NCI-H446 (cell line): ENCODE measurements at places on chromosomes 7 and 10.

GRCh38 chr10:92562424-92562823 lies 11.5 kb downstream of the IDE start:
- DNase-seq = no peak

DNA sequence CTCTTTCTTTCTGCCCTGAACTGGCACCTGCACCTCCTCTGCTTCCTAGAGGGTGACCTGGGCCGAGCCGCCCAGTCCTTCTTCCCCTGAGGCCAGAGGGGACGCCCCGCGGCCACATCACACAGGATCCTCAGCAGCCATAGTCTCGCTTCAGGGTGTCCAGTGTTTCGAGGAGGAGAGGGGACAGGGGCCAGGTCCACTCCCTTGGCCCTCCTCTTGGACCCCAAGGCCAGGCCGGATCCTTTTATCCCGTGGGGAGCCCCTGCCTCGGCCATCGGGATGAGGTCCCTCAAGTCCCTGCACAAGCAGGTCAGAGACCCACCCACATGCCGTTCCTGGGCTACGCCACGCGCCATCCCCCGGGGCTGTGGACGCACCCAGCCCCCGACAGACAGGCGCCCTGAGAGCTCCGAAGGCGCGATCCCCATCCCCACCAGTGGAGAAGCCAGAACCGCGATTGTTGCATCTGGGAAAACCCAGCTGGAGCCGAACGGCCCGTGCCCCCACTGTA lies 3.6 kb downstream of the BHLHA15 start:
- DNase-seq = no peak

DNA sequence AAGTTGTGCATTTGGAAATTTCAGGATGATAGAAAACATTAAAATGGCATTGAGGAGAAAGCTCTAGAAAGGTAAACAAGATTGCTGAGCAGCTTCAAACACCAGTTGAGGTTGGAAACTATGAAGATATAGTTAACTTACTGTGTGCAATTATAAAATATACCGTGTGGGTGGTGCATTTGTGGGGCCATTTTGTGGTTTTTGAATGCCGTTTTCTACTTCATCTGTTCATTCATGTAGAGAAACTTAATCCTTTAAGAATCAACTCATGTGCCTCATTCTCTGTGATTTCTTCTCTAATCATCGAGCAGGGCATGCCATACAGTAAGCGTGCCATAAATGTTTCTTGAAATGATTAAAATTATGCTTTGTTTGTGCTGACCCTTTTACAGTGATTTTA lies 232.8 kb upstream of the TEX47 start:
- no peak for DNase-seq

- DNase-seq = no peak
These were observed 214.6 kb upstream of the ZNF32 start for GRCh38 chr10:43863270-43863669.

DNA sequence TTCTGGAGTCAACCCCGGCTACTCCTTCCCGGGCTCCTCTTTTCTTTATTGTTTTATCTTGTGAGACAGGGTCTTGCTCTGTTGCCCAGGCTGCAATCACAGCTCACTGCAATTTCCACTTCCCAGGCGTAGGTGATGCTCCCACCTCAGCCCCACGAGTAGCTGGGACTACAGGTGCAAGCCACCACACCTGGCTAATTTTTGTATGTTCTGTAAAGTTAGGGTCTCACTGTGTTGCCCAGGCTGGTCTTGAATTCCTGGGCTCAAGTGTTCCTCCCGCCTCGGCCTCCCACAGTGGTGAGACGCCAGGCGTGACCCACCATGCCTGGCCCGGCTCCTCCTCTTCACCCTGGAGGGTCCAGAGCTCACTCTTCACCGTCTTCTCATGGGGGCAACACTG lies 15.3 kb upstream of the PDGFA start:
- DNase-seq = no peak

- DNase-seq = no peak
These were observed 172.6 kb upstream of the ZNF804B start for GRCh38 chr7:88586890-88587289.

DNA sequence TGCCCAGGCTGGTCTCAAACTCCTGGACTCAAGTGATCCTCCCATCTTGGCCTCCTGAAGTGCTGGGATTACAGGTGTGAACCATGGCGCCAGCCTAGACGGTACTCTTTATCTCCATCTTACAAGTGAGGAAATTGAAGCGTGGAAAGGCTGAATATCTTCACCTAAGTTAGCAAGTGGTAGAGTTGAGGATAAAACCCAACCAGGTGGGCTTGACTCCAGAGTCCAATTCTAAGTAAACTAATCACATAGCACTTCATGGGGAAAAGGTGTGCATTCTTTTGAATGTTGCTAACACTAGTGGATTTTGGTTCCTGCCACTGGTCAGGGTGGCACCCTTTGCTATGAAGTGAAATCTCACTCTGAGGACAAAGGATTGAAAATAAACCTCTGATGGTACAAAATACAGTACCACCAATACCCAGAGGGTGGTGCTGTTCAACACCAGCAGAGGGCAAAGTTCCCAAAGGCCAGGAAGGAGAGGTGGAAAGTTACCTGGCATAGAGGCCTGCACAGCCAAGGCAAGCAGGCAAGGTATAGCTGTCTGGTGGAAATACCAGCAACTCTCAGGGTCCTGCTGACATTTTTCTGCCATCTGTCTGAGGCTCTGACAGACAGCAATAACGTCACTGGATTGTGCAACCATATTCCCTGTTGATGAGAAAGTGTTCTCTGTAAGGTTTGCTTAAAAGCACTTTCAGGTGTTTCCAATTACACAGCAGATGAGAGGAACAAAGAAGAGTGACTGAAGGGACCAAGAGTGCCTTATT lies 17.6 kb downstream of the ZDHHC16 start:
- no peak for DNase-seq

DNA sequence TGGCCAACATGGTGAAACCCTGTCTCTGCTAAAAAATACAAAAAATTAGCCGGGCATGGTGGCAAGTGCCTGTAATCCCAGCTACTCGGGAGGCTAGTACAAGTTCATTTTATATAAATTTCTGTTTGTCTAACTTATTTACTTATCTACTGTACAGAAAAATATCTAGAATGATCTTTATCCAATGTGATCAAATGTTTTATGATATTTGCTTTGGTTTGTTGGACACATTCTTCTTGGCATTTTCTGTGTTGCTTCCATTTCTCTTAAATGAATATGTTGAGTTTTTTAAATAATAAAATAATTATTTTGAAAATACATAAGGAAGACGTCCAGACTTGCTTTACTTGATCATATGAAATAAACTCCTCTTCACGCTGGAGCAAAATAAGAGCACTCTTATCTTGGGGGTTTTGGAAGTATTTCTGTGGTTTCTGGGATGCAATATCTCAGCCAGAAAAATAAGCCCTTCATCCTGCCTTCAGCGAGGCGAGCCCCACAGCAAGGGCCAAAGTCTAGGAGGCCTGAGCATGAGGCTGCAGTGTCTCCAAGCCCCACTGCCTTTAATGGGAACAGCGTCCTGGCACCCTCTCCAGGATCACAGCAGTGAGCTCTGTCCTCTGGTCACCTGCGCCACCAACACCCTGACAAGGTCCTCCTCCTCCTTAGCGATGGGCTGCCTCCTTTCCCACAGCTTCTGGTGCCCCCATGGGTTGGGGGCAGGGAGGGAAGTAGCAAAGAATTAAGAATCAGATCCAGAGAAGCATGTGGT lies 480.2 kb downstream of the KCNMA1 start:
- no peak for DNase-seq

DNA sequence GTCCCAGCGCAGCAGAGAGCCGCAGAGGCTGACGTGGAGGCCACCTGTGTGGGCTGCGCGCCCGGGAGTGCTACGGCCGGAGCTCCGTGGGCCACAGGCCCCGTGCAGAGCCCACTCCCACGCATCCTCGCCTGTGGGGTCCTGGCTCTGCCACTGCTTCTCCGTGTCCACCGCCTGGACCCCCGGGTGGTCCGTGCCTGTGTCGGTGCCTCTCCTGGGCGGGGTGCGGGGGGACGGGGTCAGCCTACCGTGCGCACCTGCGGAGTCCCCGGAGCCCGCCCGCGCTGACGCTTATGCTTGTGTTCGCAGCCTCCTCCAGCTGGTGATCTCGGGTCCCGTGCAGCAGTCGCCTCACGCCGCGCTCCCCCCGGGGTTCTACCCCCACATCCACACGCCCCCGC lies 7.8 kb upstream of the ZNF853 start:
- DNase-seq = no peak

- DNase-seq = no peak
These were observed 586.1 kb downstream of the INHBA start for GRCh38 chr7:41116817-41117216.

GRCh38 chr7:38142736-38143135 lies 35.3 kb upstream of the STARD3NL start:
- DNase-seq = no peak

DNA sequence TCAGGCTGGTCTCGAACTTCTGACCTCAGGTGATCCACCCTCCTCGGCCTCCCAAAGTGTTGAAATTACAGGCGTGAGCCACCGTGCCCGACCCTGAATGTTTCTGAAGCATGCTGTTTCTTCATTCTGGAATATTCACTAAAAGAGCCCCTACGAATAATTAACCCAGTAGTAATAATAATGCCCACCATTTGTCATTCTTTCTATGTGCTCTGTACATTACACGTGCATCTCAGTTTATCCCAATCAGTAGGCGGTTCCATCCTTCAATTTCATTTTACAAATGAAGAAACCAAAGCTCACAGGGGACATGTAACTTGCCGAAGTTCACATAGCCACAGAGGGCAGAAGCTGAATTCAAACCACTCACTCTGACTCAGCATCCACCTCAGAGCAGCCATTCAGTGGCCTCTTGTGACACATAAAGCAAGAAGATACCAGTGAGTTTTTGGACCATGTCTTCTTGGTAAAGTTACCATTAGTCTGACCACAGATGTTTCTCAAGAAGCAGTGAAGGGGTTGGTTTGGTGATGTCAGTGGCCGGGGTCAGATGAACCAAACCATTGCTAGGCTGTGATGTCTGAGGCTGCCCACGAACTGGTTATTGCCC lies 71.9 kb upstream of the DUSP5 start:
- DNase-seq = no peak

DNA sequence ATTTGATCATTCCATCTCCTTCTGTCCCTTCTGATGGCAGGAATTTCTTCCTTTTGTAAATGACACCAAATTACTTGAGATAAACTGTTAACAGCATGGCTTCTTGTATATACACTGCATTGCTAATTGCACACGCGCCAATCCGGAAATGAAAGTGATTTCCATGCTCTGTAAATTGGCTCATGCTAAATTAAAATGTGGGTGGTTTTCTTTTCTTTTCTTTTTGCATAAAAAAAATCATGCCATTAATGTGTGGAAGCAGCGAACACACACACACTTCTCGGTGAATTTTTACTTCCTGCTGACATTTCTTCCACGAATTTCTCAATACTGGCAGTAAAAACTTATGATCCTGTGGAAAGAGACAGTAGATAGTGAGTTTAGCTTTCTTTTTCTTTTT lies 123.1 kb upstream of the CCDC6 start:
- no peak for DNase-seq

GRCh38 chr7:38257350-38257677 lies 16.1 kb downstream of the TARP start:
- DNase-seq = no peak

DNA sequence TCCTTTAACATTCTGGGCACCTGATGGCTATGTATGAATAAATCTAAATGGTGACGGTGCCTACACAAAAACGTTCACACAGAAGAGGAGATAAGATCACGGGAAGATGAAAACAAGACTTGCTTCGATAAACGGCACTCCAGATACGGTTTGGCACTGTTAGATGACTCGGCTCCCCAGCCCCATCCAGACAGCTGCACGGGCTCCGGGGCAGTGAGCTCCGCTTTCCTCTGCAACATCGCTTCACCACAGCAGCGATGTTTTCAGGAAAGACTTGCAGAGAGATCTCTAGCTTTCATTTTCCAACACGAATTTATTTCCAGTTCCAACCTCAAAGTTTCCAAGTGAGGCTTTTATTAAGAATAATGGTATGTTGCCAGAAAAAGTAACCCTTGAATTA lies 132.1 kb downstream of the KLF6 start:
- DNase-seq = no peak

GRCh38 chr10:86300931-86301830 lies 65.4 kb downstream of the GRID1 start:
- DNase-seq = no peak

DNA sequence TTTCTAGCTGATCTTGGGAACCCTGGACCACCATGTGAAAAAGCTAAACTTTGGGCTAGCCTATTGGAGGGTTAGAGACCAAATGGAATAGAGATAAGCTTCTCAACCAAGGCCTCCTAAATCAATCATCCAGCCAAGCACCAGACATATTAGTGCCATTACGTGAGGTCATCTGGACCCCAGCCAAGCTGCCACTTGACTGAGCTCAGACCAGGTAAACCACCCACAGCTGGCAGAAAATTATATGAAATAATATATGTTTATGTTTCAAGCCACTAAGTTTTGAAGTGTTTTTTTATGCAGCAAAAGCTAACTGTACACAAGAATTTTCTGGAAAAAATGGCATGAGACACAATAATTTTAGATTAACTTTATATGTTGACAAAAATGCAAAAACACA lies 82.6 kb upstream of the PCGF5 start:
- DNase-seq = no peak

- DNase-seq = no peak
These were observed 36.5 kb downstream of the SKIDA1 start for GRCh38 chr10:21488957-21489446.

- no peak for DNase-seq
These were observed 150.6 kb upstream of the NRG3 start for GRCh38 chr10:81724431-81724830.

- DNase-seq = no peak
These were observed 74.1 kb downstream of the ZMYND11 start for GRCh38 chr10:209357-209756.

DNA sequence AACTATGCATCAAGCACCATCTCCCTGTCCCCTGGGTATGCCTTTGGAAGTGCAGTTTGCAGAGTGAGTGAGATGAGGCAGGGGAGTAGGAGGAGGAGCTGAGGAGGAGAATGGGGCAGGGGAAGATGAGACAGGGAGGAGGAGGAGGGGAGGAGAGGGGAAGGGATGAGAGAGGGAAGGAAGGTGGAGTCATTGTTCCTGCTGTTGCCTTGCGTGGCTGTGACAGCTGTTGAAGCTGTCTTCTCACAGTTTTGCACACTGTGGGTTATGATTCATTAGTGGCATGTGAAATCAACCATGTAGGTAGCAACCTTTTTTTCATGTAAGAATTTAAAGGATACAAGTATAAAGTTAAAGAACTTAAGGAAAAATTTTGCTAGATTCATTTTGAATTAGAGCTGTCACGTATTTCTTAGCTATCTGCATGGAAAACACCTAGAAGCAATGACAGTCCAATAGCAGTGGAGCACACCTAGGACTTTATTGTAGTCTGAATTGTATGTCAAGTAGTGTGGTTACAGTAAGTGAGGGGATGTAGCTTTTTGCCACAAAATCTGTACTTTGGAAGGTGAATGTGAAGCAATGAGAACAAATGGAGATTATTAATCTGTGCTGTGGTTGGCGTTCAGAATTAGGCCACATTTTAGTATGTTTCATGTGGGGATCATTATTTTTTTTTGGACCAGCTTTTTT lies 21.7 kb downstream of the CCM2 start:
- no peak for DNase-seq

GRCh38 chr10:126045861-126046260 lies 149.5 kb downstream of the FANK1 start:
- DNase-seq = no peak

GRCh38 chr10:118922226-118922625 lies 107.3 kb upstream of the NANOS1 start:
- DNase-seq = no peak

GRCh38 chr7:47807126-47807525 lies 141.1 kb downstream of the PKD1L1 start:
- DNase-seq = no peak

- peak; percentile 29 for DNase-seq
These were observed 19.1 kb downstream of the ABLIM1 start for GRCh38 chr10:114638821-114639625.

GRCh38 chr10:30386801-30387588 lies 37.9 kb upstream of the MTPAP start:
- no peak for DNase-seq
